ENCODE measurements at places on chromosomes 6 and 20.

GRCh38 chr6:157096522-157096921 is 226.8 kb downstream of the TMEM242 start:
- H3K36me3 ChIP-seq: no peaks in the 10 kb centered on the region
- no peak overlapping the region for H3K27ac ChIP-seq
- peaks cover 17% of the 10 kb centered on the region for H3K4me1 ChIP-seq
- H3K27me3 ChIP-seq: no peaks in the 10 kb centered on the region
- no peak for DNase-seq
- H3K4me3 ChIP-seq: no peak overlapping the region

DNA sequence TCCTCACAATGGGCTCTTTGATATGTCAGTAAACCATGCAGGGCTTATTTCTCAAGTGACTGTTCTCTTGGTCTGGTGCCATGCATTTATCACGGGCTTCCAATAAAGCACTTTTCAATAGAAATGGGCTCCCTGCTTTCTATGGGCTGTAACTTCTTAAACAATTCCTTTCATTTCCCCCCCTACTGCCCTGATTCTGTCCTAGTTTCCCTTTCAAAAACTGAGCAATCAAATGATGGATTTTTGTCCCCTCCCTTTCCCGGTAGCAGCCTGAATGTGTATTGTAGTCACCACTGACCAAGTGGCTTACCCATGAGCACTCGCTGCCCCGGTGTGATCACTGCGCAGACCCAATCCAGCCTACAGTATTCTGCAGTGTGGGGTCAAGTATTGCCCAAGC is 13.9 kb downstream of the RPS10 start:
- DNase-seq: no peak
- peaks cover 9% of the 10 kb centered on the region for H3K4me1 ChIP-seq
- H3K36me3 ChIP-seq: peaks cover 10% of the 10 kb centered on the region
- H3K27ac ChIP-seq: no peak overlapping the region

GRCh38 chr6:74256781-74257180 is 560.8 kb downstream of the CD109 start:
- no peak overlapping the region for H3K27ac ChIP-seq
- H3K27me3 ChIP-seq: no peaks in the 10 kb centered on the region
- no peaks in the 10 kb centered on the region for H3K4me1 ChIP-seq
- no peak for DNase-seq

DNA sequence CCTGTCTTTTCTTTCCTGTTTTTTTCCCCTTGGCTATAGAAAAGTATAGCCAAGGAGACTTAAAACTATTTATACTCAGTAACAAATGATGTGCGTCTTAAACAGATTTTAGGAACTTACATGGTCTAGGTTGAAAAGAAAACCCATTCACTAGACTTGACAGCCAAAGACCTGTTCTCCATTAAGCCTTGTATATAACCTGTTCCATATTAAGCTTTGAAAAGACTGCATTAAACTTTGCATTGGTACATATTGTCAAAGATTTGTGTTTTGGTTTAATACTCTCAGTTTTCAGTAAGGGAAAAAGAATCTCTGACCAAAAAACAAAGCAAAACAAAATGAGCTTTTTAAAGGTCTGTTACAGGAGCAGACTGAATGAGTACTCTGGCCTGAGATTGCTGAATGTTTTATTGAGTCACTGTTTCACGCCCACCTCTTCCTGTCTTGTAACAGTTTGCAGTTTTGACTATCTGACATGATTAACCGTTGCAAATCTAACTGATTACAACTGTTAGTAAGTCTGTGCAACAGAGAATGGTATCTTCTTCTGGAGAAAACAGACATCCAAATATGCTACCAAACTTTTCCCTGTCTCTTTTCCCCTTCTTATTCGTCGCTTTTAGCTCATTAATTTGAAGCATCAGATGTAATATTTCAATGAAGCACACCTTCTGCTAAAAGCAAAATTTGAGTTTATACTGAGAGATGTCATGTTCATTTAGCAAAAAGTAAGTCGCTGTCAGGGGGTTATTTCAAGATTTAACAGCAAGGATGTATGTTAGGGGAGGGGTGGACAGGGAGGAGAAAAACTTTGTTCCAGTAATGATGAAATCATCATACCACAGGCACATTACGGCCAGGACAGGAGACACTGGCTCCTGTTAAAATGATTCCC is 59.1 kb upstream of the SUPT3H start:
- no peak for DNase-seq
- H3K27ac ChIP-seq: peak overlapping the region; percentile 52
- H3K27me3 ChIP-seq: no peaks in the 10 kb centered on the region
- no peak overlapping the region for H3K4me3 ChIP-seq
- H3K36me3 ChIP-seq: no peaks in the 10 kb centered on the region
- peaks cover 29% of the 10 kb centered on the region for H3K4me1 ChIP-seq

DNA sequence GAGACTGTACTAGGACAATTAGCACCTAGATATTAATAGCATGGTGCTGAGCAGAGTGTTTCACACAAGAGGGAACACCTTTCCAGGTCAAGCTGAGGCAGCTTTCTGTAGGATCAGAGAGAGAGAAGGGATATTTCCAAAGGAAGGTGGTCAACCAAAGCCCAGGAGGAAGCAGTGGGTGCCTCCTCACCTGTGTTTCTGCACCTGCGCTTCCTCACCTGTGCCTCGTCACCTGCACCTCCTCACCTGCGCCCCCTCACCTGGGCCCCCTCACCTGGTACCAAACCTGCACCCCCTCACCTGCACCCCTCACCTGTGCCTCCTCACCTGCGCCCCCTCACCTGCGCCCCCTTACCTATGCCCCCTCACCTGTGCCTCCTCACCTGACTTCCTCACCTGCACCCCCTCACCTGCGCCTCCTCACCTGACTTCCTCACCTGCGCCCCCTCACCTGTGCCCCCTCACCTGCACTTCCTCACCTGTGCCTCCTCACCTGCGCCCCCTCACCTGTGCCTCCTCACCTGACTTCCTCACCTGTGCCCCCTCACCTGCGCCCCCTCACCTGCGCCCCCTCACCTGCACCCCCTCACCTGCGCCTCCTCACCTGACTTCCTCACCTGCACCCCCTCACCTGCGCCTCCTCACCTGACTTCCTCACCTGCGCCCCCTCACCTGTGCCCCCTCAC is 67.9 kb downstream of the TTLL2 start:
- H3K27ac ChIP-seq: no peak overlapping the region
- DNase-seq: no peak
- H3K27me3 ChIP-seq: no peaks in the 10 kb centered on the region
- no peaks in the 10 kb centered on the region for H3K36me3 ChIP-seq

- peaks cover 8% of the 10 kb centered on the region for H3K4me1 ChIP-seq
- H3K27ac ChIP-seq: peak overlapping the region; percentile 74
- H3K27me3 ChIP-seq: no peaks in the 10 kb centered on the region
Measured at GRCh38 chr6:154487367-154488247, 22.9 kb downstream of the CNKSR3 start.

DNA sequence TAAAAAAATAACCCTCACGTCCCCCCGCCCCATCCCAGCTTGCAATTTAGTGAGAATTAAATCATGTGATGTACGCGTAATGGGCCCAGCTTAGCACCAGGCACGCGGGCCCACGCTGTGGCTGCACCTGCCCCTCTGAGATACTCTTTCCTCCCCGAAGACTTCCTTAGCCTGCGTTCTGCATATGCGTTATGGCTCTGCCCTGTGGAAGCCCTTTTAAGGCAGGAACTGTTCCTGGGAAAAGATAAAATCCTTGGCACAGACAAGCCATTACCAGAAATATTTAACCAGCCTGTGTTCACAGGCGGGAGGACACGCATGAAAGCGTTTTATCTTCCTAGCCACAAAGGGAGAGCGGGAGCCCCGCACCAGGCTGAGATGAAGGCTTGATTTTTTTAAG is 311.0 kb downstream of the LRFN2 start:
- no peak for DNase-seq
- no peak overlapping the region for H3K4me3 ChIP-seq
- no peaks in the 10 kb centered on the region for H3K36me3 ChIP-seq
- H3K27me3 ChIP-seq: no peaks in the 10 kb centered on the region
- H3K27ac ChIP-seq: no peak overlapping the region

DNA sequence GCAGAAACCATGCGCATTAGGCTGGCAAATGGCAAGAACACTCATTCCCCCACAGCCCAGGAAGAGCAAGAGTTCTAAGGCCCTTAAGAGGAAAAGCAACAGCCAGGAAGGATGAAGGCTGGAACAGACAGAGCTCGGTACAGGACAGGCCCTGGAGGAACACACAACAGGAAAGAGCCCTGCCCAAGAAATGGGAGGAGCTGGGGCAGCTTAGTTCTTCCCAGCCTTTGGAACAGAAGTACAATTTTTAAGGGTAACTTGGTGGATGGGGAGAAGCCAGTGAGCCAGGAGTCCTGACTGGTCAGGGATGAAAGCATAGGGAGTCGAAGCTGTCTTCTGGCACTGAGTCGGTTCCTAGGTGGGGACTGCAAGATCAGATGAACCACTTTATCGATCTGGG is 32.4 kb downstream of the OR2B2 start:
- no peaks in the 10 kb centered on the region for H3K36me3 ChIP-seq
- no peak overlapping the region for H3K4me3 ChIP-seq
- no peaks in the 10 kb centered on the region for H3K27me3 ChIP-seq
- no peak for DNase-seq
- H3K4me1 ChIP-seq: no peaks in the 10 kb centered on the region
- no peak overlapping the region for H3K27ac ChIP-seq

DNA sequence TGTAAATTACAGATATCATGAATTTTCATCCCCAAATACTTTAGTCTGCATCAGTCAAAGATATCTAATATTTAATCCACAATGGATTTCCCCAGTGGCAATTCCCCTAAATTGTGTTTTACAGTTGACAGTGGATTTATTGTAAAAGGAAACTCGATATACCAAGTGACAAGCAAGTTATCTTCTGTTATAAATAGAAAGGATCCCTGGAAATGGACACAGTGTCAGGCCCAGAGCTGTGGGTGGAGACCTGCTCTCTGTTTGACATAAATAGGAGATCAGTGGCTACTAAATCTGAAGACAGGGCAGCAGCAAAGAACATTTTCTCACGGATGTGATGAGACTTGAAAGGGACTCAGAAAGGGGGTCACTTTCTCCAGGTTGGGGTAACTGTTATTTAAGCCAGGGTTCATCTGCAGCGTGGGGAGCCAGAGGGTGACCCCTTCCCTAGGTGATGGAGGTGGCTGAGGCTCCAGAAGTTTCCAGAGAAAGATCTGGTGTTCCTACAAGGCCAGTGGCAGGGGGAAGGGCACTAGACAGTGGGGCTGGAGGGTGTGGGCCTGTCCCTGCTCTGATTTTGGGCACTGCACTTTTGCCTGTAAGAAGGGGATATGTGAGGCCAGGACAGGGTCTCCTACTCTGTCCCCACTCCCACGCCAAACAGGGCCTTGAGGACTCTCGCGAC is 12.3 kb upstream of the FAM110A start:
- H3K27ac ChIP-seq: no peak overlapping the region
- H3K4me3 ChIP-seq: no peak overlapping the region
- no peak for DNase-seq
- no peaks in the 10 kb centered on the region for H3K36me3 ChIP-seq

DNA sequence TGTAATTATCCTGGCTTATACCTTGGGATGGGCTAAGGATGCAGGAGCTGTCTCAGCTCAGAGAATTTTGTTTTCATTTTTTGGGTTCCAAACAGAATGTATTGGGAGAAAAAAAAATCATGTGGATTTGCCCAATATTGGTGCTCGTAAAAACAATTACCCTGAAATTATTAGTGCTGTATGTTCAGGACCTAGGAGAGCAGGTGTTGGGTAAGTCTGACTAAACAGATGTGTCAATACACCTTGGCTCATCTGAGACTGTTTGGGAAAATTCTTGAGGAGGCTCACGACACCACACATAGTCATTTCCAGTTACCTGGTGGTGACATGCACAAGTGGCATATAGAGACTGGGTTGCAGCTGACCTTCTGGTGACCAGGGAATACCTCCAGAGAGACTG is 802.1 kb upstream of the FLRT3 start:
- no peak overlapping the region for H3K27ac ChIP-seq
- H3K4me3 ChIP-seq: no peak overlapping the region
- no peaks in the 10 kb centered on the region for H3K4me1 ChIP-seq
- no peaks in the 10 kb centered on the region for H3K27me3 ChIP-seq
- H3K36me3 ChIP-seq: no peaks in the 10 kb centered on the region
- no peak for DNase-seq

DNA sequence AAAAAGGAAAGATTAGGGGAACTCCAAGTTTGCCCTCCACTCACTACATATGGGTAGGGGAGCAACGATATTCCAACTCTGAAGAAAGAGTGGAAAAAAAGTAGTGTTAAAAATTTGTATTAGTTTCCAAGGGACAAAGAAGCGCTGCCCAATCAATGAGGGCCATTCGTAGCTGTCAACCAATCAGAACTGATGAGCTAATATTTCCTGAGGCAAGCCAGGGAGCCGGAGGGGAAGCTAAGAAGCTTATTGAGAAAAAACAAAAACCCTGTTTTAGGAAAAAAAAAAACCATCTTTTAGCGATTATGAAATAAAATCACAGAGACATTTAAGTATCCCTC is 59.5 kb downstream of the TRIM38 start:
- H3K4me1 ChIP-seq: peaks cover 22% of the 10 kb centered on the region
- peak overlapping the region; percentile 59 for H3K4me3 ChIP-seq
- peak; percentile 72 for DNase-seq

DNA sequence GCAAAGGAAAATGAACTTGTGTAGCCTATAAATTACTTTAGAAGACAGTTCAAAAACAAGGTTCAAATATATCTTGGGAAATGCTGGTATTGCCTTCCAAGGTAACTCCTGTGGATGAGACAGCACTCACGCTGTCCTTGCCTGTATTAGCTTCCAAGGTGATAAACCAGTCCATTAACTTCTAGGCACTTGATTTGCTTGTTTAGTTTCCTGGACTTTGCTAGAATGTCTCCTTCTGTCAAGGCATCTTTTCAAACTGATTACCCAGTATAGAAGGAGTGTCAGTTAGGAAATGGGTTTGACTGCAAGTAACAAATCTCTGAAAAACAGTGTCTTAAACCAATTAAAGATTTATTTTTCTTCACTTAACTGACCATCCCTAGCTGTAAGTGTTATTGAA is 103.4 kb upstream of the SLC22A23 start:
- H3K36me3 ChIP-seq: no peaks in the 10 kb centered on the region
- H3K4me3 ChIP-seq: no peak overlapping the region
- no peak overlapping the region for H3K27ac ChIP-seq
- H3K27me3 ChIP-seq: no peaks in the 10 kb centered on the region
- H3K4me1 ChIP-seq: no peaks in the 10 kb centered on the region
- no peak for DNase-seq
